Head of caudate nucleus (tissue), 42 donors: ENCODE measurements at places on chromosomes 4 and X.

- no peak for DNase-seq
These were observed 507.0 kb downstream of the PPARGC1A start for GRCh38 chr4:23382879-23383278.

DNA sequence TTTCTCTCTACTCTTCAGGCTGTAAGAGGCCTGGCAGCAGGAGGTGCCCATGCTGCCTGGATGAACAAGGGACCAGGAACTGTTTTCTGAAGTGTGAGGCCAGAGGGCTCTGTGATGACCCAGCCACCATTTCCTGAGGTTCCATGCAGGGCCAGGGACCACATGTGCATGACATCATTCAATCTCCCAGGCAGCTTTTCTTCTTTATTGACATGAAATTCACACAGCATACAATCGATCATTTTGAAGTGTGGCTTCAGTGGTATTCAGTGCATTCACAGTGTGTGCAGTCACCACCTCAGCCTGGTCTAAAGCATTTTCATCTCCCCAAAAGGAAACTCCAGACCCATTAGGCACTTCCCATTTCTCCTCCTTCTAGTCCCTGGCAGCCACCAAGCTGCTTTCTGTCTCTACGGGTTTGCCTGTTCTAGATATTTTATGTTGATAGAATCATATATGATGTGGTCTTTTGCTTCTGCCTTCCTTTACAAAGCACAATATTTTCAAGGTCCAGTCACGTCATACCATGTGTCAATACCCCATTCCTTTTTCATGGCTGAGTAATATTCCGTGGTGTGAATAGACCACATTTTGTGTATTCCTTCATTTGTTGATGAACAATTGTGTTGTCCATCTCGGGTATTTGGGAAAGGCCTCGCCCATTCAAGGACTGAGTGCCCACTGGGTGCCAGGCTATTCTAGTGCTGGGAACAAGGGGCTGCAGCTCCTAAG, 93.1 kb downstream of the PSAPL1 start:
- DNase-seq = no peak

DNA sequence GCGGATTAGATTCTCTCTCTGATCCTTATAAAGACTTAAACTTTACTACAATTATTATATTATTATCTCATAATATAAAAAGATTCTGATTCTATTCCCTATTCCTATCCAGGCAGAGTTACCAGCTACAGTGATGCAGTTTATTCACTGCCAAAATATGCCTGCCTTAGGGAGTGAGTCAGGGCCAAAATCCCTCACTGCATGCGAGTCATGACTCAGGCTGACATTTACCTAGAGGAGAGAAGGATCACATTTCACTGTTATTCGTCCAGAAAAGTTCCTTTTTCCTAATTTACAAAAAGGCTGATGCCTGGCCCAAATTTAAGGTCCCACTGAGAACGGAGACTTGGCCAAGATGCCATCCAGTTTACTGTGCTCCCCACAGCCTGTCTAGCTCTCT, 168.5 kb upstream of the LDB2 start:
- no peak for DNase-seq

- DNase-seq = no peak
These were observed 332.3 kb downstream of the ADGRL3 start for GRCh38 chr4:61532336-61533000.

DNA sequence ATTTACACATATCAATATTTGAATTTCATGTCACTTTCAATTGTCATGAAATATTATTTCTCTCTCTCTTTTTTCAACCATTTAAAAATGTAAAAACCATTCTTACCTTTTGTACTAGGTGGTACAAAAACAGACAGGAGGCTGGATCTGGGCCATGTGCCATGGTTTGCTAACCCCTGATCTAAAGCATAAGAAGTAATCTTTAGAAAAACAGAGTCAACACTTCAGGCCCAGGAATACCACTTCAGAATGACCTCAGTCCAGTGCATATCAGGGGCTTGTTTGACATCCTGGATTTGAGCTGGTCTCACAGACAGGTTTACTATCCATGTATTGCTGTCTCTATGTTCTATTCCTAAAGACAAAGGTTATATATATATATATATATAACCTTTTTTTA, 102.5 kb downstream of the DCHS2 start:
- no peak for DNase-seq

- DNase-seq = peak; percentile 48
These were observed 885 bp downstream of the CCDC110 start for GRCh38 chr4:185470501-185471195.

DNA sequence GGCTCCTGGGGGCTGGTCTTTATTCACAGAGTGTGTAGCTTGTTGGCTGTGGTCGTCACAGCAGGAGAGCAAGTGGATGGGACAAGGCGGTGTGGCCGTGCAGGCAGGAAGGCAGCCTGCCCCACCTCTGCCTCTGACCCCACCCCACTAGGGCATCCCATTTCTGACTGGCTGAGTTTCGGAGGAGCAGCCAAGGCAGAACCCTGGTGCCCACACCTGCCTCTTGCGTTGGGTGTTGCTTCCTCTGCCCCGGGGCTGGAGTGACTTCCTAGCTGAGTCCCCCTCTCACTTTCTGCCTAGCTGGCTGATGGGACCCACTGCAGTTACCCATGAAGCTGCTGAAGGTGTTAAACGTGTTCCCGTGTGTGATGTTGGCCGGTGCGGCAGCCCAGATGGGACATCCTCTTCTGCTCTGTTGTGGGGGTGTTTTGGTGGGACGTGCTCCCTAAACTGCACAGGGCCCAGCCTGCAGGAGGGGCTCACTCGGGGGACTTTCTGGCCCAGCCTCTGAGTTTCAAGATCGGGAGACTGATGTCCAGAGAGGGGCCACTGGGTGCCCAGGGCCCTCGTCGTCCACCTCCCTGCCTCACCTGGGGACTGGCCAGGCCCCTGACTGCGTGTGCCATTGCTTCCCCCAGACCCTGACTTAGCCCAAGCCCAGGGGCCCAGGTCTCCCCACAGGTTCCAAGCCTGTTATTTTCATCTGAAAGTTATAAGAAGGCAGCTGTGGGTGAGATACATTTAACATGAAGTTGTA, 101.5 kb downstream of the PSAPL1 start:
- DNase-seq = no peak

- DNase-seq = peak; percentile 38
These were observed at the start of gene NBDY for GRCh38 chrX:56729152-56729850. Gene NBDY, plus strand, starts transcription at chrX:56729243. Its CDS starts 111 bp downstream, at chrX:56729354.

GRCh38 chr4:78788007-78788889, 12.1 kb downstream of the BMP2K start:
- DNase-seq = no peak

DNA sequence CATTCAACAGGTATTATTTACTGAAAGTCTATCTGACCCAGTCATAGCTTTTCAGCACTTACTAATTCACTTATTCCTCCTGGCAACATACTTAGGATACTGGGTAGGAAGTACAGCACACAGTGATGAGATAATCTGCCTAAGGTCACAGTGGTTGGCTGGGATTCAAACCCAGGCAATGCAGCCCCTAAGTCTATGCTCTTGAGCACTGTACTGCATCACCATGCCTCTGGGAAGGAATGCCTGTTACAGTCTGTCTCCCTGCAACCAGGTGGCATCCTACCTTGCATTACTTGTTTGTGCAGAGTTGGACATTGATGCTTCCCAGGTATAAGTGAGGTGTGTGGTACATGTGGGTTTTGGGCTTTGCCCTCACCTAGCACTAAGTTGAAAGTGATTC, 21.5 kb upstream of the LRAT start:
- no peak for DNase-seq

DNA sequence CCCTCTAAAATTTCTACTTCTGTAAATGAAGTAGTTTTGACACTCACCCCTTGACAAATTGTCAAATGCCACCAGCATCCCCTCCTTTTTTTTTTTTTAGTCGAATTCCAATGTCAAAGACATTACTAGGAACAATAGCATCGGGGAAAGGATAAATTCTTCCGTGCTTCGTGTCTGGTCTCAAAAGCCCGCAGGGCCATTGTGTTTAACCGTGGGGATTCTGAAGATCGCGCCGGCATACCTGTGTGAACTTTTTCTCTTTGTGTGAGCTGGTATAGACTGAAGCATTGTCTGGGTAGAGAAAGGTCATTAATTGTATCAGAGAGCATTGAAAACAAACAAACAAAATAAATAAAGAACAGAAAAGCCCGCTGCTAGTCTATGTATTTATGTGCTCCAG, 313.9 kb downstream of the ASMT start:
- DNase-seq = no peak

DNA sequence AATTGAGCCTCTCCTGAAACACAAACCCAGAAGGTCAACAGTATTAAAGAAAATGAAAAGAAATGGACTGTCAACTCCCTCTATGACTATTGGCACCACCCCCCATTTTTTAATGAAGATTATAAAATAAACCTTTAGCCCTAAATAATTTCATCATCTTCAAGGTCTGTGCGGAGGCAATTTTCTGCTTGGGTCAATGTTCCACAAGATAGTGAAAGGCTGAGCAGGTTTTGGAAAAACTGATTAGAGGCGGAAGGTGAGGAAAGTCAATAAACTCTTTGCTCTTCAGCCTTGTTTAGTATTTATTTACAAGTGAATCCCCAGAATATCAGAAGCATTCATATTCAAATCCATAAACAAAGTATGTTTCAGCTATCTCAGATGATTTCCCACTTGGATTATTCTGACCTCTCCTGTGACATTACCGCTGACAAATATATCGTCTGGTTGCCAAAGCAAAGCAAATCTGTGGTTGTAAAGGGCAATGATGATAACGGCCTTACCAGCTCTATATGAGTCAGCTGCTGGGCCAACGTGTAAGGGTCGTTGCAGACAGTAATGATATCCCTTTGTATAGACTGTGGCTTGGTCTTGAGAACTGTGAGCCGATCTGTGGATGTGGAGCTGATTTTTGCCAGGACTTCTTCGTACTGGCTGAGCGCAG, 24.0 kb downstream of the RASGEF1B start:
- DNase-seq = no peak

DNA sequence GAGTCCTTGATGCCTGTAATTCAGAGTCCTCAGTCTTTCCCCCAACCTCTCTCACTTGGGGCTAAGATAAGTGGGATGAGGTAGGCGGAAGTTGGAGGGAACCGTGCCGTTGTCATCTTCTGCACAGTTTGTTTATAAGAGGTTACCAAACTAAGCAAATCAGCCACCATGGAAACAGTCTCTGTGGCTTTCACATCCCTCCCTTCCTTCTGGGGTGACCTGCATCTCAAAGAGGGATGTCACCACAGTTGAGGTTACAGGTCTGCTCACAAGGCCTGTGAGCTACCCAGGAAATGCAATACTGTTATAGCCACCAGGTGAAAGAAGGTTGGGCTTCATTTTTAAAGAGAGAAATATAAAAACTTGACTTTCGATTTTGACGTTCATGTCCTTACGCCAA, 26.3 kb downstream of the RTL5 start:
- no peak for DNase-seq

- no peak for DNase-seq
These were observed 661 bp upstream of the RBM41 start for GRCh38 chrX:107119283-107119682.

DNA sequence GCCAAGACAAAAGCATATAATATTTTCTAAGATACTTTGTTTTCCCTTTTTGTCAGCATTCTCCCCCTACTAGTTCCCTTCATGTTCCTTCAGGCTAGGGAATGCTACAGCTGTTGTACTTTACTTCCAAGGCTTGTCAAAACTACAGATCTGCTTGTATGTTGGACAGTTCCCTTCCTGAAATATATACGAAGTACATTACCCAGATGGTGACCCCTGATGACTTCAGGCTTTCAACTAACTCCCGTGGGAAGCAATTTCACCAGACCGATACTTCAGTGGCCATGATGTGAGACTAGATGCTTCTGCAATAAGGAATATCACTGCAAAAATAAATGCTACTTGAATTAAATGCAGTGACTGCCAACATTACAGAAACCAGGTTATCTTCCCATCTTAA, 332.8 kb downstream of the SH2D1A start:
- DNase-seq = no peak

- no peak for DNase-seq
These were observed 74.1 kb upstream of the STOX2 start for GRCh38 chr4:183831026-183831446.

- DNase-seq = no peak
These were observed 20.5 kb upstream of the AFAP1 start for GRCh38 chr4:7960017-7960789.

DNA sequence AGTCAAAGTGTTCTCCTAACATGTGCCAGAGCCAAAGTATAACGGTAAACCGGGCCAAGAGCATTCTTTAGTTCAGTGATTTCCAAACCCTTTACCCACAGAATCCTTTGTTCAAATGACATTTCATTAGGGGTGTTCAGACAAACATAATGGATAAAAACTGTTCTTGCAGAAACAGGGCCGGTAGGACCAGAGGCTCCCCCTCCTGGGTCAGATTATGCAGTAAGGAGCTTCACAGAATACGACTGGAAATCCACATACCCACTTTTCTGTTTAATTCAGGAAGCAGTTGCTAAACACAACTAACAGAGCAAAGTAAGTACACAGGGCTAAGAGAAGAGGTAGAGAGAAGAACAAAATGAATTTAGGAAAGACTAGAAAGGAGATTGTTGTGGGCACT, 46.6 kb upstream of the TMEM184C start:
- DNase-seq = no peak

DNA sequence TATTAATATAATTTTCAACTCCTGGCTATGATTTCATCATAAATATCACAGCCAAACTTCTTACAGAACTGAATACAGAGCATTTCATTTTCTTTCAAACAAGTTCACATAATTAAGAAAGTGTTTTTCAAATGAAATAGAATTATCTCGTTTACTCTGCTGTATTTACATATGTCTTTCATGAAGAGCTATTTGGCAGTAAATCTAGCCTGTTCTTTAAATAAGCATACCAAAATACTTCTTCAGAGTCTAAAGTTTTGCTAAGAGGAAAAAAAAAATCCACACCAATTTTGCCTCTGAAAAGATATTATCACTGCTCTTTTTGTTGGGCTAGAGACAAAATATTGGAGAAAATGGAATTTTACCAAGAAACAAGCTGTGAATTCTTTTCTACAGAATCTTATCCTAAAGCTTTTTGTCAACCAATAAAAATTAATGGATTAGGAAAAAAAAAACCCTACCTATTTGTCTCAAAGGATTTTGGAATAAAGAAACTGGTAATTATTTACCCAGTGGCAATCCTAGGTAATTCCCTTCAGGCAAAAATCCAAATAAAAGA, 287.9 kb upstream of the NR3C2 start:
- DNase-seq = no peak

GRCh38 chr4:25834411-25835107, 28.2 kb downstream of the SEL1L3 start:
- DNase-seq = no peak

GRCh38 chr4:168540086-168540485, 43.2 kb downstream of the PALLD start:
- no peak for DNase-seq

GRCh38 chrX:141619336-141619735, 29.8 kb downstream of the SPANXA2 start:
- no peak for DNase-seq

GRCh38 chrX:38154340-38154739, 66.3 kb downstream of the SRPX start:
- DNase-seq = no peak

- DNase-seq = peak; percentile 41
These were observed at the start of gene BGN for GRCh38 chrX:153494541-153495361. Gene BGN, plus strand, starts transcription at chrX:153494980. Its CDS starts 9,652 bp downstream, at chrX:153504632.

DNA sequence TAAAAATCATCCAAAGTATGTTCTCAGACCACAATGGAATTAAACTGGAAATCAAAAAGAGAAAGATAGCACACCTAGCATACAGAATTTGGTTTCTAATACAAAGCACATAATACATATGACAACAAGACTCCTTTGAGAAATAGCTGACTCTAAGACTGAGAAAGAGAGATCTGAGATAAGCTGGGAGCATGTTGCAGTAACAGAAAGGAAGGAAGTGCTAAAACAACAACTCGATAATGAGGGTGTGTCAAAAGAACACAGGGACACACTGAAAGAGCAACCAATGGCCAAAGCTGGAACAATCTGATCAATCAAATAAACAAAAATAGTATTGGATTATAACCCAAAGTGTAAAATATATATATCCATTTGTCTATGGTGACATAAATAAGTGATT, 586.6 kb downstream of the C4orf33 start:
- DNase-seq = no peak
